ENCODE measurements at places on chromosomes 7 and 10.

DNA sequence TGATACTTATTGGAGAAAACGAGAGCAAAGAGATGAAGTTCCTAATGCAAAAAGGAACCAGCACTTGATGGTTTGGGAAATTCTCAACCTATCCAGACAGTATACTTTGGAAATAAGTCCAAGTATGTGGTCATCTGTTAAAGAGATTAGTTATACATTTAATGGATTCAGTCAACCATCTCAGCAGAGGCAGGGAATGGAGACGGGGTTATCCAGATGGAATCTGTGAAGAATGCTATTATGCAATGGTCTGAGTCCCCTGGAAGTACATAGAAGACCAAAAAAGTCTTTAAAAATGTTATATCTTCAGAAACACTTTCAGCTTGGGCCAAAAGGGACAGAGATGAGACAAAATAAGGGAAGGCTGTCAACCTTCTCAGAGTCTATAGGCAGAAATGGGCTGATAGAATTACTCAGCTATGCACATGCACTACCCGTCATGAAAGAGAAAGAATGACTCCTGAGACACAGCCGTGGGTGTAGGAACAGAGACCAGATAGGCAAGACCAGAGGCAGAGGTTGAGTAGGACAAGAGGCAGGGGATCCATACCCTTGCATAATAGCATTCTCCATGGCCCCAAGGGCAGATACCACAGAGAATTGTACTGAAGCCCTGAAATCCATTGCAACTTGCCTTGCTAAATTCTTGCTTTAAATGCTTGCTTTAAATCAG lies 738.8 kb upstream of the POT1 start:
- no peak for DNase-seq

- DNase-seq: no peak
Observed at GRCh38 chr10:62018131-62018911, 116.8 kb downstream of the ARID5B start.

DNA sequence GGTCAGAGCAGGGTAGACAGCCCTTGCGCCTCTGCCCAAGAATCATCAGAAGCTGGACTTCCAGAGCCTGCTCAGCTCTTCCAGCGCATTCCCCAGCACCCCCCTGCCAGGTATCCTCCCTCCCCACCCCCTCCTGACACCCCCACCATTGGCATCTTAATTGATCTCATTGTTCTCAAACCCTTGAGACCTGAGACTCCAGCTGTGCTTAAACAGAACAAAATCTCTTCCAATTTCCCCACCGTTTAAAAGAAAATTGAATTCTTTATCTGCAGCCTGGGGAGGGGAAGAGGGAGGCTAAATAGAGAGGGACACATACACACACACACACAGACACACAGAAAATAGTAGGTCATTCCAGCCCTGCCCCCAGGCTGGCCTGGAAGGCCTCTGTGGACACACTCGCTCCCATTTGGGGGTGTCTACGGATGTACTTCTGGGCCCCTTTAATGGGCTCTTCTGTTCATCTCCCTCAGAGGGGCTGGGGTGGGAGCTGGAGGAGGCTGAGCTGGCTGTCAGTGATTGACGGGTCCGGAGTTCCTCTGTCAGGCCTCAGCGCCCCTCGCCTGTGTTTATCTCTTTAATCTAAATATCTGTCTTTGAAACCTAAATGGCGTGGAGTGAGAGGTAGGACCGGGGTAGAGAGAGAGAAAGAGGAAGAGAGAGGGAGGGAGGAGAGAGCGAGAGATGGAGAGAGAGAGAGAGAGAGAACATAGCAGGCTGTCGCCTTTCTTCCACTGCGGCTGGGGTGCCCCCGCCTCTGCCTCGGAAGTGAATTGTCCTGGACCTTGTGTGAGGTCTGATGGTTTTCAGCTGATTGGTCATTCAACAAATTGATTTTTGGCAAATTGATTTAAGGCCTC lies 61.7 kb downstream of the C10orf105 start:
- no peak for DNase-seq

- DNase-seq: no peak
Observed at GRCh38 chr7:21352540-21353387, 75.1 kb upstream of the SP4 start.

- DNase-seq: no peak
Observed at GRCh38 chr10:72557362-72557761, 68.5 kb downstream of the MICU1 start.

- no peak for DNase-seq
Observed at GRCh38 chr10:86284355-86285105, 82.1 kb downstream of the GRID1 start.

DNA sequence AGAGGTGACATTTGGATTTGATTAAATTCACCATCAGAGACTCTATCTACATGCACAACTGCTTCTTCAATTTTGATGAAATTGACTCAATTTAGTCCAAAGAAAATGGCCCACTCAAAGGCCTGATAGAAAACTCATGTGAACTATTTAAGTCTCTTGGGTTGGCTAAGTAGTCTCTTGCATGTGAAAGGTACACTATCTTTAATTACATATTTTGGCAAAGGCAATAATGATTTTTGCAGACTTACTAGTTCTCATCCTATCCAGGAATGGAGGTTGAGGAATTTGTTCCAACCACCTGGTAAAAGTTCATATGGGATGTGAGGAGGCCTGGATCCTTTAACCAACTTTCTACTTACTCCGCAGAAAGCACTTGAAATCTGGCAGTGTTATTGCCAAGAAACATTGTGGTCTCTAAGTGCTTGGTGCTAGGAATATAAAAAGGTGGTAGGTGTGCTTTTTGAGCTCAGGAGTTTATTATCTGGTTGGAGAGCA lies 618.6 kb upstream of the MKI67 start:
- DNase-seq: no peak

DNA sequence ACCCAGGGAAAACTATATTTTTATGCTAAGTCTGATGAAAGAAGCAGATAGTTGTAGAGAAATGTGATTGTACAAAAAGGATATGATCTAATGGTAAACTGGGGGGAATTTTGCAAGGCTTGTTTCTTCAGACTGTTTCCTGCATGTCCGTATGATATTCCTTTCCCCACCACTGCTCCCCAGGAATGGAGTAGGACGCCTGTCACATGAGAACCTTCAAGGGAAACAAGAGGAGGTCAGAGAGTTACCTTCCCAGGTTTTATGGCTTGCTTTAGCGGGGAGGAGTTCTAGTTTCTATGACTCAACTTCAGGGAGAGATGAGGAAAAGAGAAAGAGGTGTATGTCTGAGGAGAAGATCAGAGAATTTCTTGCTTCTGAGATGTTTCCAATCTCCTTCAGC lies 16.4 kb upstream of the ITPRID1 start:
- DNase-seq: no peak

Data from CD4-positive, alpha-beta T cell treated with Interleukin-17A for 4 hours (primary cell).